Tongue (tissue), 3 donors: ENCODE measurements at places on chromosomes 2 and 18. TPM values are rescaled to one million over a fixed set of nuclear protein-coding genes. Genes with fewer than 3 reads are reported as not detected.

The GAL3ST2 gene
- not detected for total RNA-seq

The BCL11A gene
- total RNA-seq: 19.9 TPM

The NOSTRIN gene
- 6.9 TPM for total RNA-seq

The GULP1 gene
- 62.0 TPM for total RNA-seq

The FHOD3 gene
- 33.0 TPM for total RNA-seq

The IL36A gene
- 0.72 TPM for total RNA-seq

The HOXD9 gene
- total RNA-seq: 1.8 TPM

The CD207 gene
- not detected for total RNA-seq

The REG1B gene
- total RNA-seq: not detected

The ORC4 gene
- 91.0 TPM for total RNA-seq

The TMEM247 gene
- total RNA-seq: not detected

The GIGYF2 gene
- 102 TPM for total RNA-seq

The TSPYL6 gene
- total RNA-seq: 0.21 TPM

The C18orf32 gene
- total RNA-seq: 20.9 TPM

The ANKRD30B gene
- total RNA-seq: not detected

The ITGA4 gene
- 16.6 TPM for total RNA-seq

The CCDC150 gene
- total RNA-seq: 2.4 TPM

The ANKRD62 gene
- total RNA-seq: 0.10 TPM

The RAB12 gene
- 125 TPM for total RNA-seq

The SKOR2 gene
- total RNA-seq: not detected

The ABCB11 gene
- not detected for total RNA-seq

The APCDD1 gene
- total RNA-seq: 31.2 TPM

The IL36G gene
- not detected for total RNA-seq
